ENCODE measurements at places on chromosomes 3 and 15.

- DNase-seq = no peak
Observed at GRCh38 chr15:40850576-40851112, 6.8 kb downstream of the SPINT1 start.

- DNase-seq = no peak
Observed at GRCh38 chr3:41690766-41691563, 270.9 kb downstream of the ULK4 start.

- DNase-seq = no peak
Observed at GRCh38 chr15:65110676-65111292, 4.2 kb downstream of the UBAP1L start.

DNA sequence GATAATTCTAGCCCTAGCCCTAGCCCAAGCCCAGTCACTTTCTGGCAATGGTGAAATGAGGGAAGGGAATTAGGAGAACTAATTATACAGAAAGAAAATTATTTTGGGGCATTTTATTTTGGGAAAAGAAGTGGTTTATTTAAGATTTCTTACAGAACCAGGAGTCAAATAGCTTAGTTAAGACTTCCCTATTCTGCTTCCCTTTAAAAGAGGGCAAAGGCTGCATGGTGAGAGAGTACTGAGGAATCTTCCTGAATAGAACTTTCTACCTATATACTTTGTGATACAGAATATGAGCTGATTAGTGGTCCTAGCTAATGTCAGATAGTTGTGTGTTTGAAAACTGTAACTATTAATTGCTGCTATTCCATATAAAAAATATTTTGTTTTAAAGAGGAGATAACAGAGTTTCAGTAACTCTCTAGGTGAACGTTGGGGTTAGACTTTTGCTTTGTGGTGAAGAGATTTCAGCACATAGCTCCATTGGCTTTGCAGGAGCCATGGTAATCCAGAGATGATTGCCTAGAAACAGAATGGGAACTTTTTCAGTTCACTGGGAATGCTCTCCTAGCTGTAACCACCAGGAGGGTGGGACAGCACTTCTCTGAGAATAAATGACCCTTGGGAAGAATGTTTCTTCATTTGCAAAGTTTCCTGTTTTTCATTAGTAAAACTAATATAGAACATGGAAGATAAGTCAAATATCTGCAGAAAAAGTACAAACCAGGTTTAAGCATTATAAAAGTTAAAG, 5.3 kb upstream of the GCSAM start:
- no peak for DNase-seq

DNA sequence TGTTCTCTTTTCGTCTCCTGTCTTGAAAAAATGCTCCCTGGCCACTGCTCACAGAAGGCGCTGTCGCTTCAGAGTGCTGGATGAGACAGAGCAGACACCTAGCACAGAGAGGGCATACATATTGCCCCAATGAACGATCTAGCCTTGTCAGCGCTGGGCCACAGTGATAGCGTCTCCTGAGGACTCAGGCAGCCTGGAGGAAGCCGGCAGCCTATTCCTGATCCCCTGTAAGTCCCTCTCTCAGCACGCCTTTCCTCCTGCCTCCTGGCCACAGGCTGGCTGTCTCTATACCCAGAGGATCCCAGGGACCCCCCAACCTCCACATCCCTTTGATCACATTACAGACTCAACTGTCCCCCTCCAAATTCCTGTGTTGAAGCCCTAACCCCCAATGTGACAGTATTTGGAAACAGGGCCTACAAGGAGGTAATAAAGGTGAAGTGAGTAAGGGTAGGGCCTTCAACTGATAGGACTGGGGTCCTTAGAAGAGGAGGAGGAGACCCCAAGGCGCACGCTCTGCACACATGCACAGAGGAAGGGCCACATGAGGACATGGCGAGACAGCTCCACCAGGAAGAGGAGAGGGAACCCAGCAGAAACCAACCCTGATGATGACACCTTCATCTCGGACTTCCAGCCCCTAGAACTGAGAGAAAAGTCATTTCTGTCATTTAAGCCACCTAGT, 7.5 kb downstream of the PLA2G4F start:
- DNase-seq = no peak

DNA sequence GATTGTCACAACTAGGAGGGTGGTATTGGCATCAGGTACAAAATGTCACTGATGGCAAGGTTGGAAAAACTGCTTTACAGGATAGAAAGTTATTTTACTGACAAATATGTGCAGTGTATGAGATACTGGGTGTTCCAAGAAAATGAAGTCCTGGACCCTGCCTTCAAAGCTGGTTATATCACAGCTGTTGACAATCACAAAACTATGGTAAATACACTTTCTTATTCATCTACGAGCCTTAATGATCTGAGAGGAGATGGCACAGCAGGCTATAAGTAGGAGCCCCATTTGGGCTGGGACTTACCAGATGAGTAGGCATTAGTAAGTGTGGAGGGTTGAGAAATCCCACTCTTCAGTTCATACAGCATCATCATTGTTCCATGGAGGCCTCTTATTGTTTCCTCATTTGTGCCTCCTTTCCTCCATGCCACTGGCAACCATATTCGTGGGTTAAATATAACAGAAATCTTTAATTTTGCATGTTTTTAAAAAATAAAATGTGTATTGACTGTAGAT, 66.9 kb downstream of the CMTM8 start:
- no peak for DNase-seq

DNA sequence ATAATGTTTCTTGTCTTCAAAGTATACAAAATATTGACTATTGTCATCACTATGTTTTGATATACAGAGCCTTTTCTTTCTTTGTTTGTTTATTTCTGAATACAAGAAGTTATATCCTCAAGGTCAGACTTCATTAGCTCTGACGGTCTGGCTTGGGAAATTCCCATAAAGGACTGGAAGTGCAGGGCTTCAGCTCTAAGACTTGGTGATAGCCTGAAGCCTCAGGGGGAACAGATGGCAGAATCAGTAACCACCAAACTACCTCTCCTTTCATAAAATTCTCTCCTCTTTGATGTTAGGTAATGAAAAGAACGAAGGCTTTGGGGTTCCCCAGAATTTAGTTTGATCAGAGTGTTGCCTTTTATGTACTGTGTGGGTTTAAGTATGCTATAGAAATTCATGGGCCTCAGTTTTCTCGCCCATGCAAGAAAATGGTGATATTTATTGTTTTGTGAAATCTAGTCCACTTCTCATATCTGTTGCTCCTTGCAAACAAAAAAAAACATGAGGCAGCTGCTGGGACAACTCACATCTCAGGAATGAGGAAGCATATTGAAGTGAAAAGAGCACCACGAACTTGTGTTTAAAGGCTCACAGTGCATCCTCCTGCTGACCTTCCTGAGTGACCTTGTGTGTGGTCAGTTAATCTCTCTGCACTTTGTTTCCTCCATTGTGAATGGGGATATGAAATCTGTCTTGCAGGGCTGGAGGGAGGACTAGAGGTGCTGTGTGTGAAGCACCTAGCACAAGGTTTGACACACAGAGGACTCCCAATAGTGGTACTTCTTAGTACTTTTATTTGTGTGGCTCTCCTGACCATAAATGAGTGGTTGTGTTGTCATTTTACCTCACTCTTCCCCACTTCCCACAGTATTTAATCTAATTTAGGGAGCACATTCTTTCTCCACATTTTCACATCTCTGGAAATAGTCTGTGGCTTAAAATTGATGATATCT, 569.8 kb upstream of the IL12A start:
- DNase-seq = no peak

DNA sequence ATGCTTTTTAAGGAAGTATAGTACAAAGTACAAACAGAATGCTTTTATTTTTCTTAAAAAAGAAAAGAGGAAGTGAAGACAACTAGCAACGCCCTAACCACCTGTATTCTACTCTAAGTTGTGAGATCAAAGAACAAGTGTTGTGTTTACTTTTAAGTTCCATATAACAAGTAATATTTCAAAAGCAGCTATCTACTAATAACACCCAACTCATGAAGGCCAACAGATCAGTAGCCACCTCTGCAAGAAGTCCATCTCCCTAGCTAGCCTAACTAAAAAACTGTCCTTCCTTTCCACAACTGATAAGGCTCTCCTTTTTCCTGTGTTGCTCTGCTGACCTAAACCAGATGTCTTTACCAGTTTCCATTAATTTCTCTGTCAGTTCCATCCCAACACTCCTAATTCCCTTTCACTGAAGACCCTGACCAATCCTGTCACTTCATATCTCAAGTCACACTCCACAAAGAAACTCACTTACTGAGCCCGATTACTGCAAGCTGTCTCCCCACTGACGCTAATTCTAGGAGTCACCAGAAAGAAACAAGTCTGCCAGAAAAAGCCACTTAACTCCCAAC, 26.9 kb downstream of the PHC3 start:
- peak; percentile 71 for DNase-seq

DNA sequence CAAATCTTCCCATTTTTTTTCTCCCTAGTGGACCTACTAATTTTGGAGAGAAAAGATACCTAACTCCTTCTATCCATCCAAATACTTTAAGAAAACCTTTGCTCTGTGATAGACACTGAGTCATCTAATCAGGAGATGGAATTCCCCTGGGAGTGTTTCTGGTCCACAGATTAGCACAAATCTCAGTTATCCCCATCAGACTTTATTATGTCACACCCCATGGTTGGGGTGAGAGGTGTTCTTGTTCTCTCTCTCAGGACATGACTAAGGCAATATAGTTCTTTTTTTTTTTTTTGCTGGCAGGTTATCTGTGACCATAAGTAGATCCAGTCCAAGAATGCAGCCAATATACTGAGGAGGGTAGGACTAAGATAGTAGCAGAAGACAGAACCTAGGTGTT, 15.8 kb downstream of the SLC9A9 start:
- no peak for DNase-seq

- no peak for DNase-seq
Observed at GRCh38 chr15:74959586-74959939, 3.0 kb upstream of the RPP25 start.

- DNase-seq = no peak
Observed at GRCh38 chr3:56985878-56986277, 74.6 kb upstream of the SPATA12 start.

DNA sequence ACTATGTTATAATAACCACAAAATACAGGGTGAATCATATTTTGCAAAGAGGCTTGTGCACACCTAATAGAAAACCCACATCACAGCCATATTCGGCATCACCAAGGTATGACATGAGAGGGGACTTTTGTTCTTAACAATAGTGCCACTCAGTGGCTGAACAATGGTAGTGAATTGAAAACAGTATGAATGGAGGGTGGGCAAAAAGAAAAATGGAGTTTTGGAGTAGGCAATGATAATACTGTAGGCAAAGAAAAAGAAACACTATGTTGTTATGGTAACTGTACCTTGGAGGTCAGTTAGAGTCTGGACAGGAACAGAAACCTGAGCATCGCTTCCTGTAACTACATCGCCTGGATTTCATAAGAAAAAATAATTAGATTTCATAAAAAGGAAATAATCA, 348.6 kb downstream of the PLCL2 start:
- DNase-seq = peak; percentile 40

- DNase-seq = peak; percentile 40
Observed at GRCh38 chr15:69410248-69410874, 3.8 kb upstream of the KIF23 start.

- peak; percentile 47 for DNase-seq
Observed at GRCh38 chr15:85408270-85408746, 27.9 kb downstream of the AKAP13 start.

- no peak for DNase-seq
Observed at GRCh38 chr3:98617841-98618240, 24.4 kb upstream of the CPOX start.

- DNase-seq = no peak
Observed at GRCh38 chr15:48604567-48604966, 40.9 kb downstream of the FBN1 start.

GRCh38 chr3:38137615-38138348, 679 bp upstream of the MYD88 start:
- peak; percentile 25 for DNase-seq

DNA sequence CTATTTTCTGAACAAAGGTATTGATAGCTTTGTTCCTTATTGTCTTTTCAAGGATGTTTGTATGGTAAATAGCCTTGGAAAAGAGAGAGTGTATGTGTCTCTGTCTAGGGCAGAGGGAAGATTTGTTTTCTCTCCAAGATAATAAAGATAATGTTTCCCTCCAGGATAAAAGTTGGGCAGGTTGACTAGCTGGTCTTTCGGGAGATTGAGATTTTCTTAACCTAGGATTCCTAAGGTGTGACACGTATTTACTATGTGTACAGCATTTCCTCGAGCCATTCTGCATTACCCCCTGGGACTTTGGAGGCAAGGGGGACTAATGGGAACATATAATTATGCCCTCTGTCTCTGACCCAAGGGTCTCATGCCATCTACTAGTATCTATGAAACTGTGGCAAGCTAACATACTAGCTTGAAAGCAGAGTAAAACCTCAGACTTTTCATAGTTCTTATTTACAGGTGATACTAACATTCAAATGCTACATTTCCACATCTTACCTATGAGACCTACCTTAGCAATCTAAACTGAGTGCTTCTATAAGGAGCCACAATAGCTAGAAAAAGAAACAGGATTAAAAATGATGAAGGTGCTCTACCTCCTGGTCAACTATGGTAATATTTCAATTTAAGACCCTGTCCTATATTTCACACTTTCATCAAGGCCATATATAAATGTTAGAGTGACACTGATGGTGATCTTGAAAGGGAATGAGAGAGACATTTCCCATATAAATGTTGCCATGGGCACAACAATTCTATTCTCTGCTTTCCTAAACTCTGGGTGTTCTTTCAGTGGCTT, 252.9 kb upstream of the CBLB start:
- DNase-seq = no peak

DNA sequence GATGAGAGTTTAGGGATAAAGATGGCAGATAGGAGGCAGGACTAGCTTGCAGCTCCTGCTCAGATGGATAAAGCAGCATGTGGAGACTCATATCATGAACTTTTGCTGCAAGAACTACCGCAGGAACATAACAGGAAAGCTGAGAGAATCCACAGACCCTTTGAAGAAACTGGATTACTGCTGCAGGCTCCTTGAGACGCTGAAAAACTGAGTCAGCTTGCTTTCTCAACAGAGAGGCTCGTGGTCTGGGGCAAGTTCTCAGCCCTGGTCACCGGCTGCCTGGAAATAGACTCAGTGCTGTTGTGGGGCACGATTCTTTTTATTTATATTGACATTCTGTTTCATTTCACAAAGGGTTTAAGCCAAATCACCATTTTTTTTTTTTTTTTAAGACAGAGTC, 28.8 kb upstream of the TRIM59 start:
- DNase-seq = no peak

- peak; percentile 64 for DNase-seq
Observed at GRCh38 chr15:30903497-30904187, at the start of gene FAN1. TSS of gene FAN1 (plus strand) at chr15:30903915. CDS start at chr15:30904664, 749 bp downstream.

DNA sequence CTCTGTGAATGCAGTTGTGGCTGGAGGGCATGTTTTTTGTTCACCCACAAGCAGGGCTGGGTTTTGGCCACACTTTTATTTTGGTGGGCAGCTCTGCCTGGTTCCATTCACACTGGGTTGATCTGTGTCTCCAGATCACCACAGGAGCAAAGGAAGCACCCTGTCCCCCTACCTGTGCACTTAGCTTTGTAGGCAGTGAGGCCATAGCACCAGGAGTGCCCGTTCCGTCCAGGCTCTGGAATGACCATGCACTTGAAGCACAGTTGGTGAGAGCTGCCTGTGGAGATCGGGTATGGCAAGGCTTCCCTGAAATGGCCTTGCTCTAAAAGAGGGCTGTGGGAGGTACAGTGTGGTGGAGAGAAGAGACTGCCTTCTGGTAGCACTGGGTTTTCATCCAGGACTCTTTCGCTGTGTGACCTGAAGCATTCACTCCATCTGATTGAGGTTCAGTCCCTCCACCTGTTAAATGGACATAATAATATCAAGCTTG, 31.7 kb downstream of the MINAR1 start:
- no peak for DNase-seq

GRCh38 chr3:62293051-62293780, 80.1 kb downstream of the FEZF2 start:
- DNase-seq = no peak

- DNase-seq = no peak
Observed at GRCh38 chr3:149087208-149087607, 875 bp upstream of the HLTF start.

All from germinal center (tissue), 1 donor.